ENCODE measurements at places on chromosomes 4 and X.

DNA sequence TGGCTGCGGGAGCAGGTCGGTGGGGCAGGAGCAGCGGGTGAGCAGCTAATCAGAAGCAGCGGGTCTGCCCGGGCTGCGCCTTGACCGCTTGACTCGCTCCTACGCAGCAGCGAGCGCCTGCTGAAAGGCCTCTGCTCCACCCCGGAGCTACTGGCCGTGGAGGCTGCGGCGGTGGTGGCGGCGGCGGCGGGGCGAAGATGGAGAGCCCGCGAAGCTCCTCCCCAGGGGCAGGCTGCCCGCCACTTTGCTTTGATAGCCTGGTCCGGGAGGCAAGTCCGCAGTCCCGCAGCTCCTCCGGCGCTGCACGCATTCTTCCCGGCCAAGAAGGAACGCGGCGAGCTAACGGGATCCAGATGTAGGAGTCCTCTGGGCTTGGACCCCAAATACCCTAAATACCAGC is 36.7 kb downstream of the PJA1 start:
- no peak for DNase-seq

GRCh38 chrX:85930099-85930498 is 117.3 kb downstream of the CHM start:
- no peak for DNase-seq

DNA sequence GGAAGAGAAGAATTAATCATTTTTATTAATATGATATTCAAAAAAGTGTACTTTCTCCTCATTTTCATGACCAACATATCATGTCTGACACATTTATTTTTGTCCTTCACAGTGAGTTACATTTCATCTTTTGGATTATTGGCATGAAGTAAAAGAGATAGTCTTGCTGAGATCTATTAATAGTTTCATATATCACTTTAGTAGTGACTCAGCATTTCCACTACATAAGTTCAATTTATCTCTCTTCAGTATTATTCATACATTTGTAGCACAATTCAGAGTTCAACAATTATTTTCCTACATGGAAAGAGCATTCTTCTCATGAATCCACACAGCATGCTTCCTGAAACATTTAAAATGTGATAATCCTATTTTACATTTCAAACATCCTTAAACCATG is 1461.1 kb downstream of the TECRL start:
- no peak for DNase-seq

DNA sequence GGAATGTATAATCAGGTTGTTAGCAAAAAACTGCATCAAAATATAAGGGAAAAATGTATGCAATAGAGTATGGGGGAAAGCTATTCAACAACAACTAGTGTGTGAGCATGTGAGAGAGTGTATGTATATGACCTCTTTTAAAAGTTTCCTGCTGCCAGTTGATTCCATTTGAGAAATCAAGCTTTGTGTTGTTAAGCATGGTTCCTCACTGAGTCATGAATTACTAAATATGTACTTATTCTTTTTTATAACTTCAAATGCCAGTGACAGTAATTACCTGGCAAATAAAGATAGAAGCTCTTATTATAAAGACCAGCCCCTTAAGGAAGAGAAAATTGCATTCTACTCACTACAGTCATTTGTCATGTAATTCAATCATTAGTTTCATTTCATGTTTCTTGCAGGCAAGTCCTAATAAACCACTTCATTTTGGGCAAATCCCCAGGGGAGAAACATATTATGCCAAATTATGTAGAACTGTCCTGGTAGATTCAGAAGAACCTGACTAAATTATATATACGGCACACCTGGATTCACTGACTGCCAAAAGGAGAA is 19.2 kb downstream of the RASGEF1B start:
- no peak for DNase-seq

DNA sequence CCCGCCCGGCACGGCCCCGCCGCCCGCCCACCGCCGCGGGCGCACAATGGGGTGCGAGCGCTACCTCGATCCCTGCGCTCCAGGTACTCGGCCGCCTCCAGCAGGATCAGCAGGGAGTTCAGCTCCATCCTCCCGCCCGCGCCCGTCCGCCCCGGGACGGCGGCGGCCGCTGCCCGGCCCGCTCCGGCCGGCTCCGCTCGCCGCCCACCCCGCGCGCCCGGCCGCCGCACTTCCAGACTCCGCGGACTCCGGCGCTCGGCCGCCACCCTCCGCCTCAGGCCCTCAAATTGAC is at the start of gene MXD4:
MXD4 (minus strand) TSS at position 257 of the 292 bp plus-strand sequence; CDS start at position 128, 129 bp downstream.
- no peak for DNase-seq

DNA sequence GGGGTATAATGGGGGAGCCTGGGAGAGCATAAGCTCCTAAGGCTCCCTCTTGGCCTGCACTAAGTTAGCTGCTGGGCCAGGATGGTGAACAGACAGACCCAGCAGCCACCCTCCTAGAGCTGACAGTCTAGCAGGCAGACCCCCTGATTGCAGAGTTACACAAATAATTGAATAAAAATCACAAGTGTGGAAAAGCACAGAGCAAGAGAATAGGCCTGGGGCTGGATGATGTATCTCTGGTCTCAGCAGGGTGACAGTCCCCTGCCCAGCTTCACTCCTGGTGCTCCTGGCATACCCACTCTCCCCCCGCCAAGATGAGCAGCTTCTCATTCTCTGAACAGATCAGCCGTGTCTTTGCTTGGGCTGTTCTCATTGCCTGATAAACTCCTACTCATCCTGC is 86.1 kb upstream of the STX18 start:
- no peak for DNase-seq

- no peak for DNase-seq
Observed at GRCh38 chrX:129701624-129702069, 37.1 kb upstream of the XPNPEP2 start.

GRCh38 chr4:73392936-73393335 is 11.2 kb upstream of the ALB start:
- no peak for DNase-seq

DNA sequence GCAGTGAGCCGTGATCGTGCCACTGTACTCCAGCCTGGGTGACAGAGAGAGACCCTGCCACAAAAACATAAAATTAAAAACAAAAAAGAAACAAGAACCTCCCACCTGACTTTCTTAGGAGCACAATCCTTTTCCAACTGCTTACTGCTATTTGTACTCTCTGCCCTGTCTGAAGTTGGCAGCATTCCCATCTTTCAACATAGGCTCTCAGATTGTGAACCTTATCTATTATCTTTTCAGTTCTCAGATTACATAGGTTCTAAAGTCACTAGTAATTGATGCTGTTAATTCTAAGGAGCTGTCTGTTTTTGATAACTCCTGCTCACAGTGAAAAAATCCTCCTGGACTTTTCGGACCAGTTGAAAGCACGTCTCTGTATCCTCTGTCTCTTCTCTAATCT is 812.2 kb upstream of the CT83 start:
- DNase-seq: no peak

GRCh38 chr4:73868206-73869129 is 725 bp upstream of the CXCL1 start:
- no peak for DNase-seq

GRCh38 chr4:125323654-125324053 is 8.9 kb downstream of the FAT4 start:
- peak; percentile 36 for DNase-seq

GRCh38 chr4:73725985-73726384 is 14.4 kb upstream of the CXCL8 start:
- DNase-seq: no peak

DNA sequence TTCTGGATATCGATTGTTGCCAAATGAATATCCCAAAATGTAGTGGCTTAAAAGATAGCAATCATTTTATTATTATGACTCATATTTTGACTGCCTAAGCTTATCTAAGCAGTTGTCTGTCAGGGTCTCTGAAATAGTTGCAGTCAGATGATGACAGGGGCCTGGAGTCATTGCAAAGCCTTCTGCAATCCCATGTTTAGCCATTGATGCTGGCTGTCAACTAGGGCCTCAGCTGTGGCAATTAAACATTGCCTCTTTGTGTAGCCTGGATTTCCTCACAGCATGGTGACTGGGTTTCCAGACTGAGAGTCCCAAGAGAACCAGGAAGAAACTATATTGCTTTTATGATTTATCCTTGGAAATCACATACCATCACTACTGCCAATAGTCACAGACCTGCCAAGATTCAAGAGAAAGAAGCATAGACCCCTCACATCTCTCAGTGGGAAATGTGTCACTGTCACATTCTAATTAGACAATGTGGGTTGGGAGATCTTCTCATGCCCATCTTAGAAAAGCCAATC is 227.3 kb upstream of the NOCT start:
- DNase-seq: no peak

DNA sequence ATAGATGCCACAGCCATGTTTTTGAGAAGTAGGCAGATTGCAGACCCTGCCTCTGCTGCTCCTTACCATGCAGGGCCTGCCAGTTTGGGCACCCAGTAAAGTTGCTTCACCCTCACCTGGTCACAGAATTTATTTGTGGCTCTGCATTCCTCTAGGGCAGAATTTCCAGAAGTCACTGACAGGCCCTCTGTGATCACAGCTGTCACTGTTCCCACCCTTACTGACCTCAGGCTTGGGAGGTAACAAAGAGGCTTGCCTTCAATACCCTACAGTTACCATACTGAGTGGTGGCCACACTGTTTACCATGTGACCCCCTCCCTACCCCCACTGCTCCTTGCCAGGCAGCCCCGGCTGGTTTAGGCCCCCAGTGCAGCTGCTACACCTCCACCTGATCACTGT is 375.1 kb downstream of the SH3BGRL start:
- no peak for DNase-seq

DNA sequence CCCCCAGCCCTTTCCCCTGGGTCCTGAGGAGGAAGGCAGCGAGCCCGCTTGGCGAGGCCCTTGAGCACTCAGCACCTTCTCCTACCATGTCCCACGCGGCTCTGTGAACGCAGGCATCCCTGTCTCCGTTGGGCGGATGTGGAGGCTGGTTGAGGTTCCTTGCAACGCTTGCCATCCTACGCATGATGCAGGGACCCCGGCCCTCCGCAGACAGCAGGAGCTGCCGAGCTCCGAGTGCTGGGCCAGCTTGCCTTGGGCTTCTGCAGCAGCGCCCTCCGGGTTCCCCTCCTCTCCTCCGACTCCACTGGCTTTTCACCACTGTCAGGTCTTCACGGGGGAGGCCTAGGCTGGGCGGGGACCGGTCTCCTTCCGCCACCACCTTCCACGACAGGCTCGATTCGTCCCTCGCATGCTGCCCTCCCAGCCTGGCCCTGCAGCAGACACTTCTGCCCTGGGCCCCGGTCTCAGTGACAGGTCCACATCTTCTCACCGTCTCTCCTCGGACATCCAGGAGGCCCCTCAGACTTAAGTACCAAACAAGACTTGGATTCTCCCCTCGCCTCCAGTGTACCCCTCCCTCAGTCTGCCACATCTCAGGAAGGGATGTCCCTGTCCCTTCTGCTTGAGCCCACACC is 67.6 kb upstream of the HGFAC start:
- DNase-seq: no peak

GRCh38 chr4:29708473-29708872 is 1011.7 kb upstream of the PCDH7 start:
- no peak for DNase-seq

GRCh38 chr4:111198446-111198845 is 575.6 kb upstream of the PITX2 start:
- no peak for DNase-seq

DNA sequence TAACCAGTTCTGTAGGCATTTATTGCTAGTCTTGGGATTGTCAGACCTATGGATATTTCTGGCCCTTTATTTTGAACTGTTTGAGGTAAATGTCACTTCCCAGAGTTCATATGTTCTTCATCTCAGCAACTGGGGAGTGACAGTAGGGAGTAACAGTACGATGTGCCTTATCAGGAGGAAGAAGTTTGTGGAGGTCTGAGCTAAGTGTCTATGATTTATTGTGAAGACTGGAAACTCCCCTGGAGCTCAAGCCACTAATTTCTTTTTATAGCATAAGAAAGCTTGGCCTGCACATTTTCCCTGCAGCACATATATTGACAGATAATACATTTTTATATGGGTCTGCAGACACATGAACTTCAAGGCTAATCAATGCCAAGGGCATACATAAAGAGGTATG is 383.8 kb downstream of the GRXCR1 start:
- no peak for DNase-seq

DNA sequence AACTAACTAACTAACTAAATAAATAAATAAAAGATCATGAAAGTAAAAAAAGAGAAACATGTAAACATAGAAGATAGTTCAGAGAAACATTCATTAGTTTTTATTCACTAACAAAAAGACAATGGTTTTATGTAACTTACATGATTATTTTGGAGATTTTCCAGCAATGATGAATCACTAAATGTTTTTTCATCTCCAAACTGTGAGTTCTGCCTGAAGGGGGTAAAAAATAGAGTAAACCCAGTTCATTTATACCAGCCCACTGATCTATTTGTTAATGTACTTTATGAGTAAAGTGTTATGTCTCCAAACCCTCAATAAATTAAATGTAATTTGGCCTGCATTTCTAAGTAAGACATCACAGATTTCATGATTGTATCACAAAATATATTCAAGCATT is 101.1 kb downstream of the ATP8A1 start:
- DNase-seq: no peak

DNA sequence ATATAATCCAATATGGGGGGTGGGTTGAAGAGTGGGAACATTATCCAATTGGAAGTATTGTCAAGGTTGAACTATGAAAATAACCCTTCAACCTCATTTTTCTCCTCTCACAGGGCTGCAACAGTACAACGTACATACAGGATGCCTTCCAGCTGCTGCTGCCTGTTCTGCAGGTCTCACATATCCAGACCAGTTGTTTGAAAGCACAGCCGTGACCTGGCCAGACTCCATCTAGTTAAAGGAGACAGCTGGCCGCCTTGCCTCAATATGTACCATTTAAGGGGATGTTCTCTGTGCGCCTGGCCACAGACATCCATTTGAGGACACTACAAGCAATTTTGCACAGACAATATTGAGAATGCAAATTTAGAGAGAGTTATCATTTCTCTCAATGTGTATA is 75.7 kb downstream of the FAM114A1 start:
- DNase-seq: no peak

DNA sequence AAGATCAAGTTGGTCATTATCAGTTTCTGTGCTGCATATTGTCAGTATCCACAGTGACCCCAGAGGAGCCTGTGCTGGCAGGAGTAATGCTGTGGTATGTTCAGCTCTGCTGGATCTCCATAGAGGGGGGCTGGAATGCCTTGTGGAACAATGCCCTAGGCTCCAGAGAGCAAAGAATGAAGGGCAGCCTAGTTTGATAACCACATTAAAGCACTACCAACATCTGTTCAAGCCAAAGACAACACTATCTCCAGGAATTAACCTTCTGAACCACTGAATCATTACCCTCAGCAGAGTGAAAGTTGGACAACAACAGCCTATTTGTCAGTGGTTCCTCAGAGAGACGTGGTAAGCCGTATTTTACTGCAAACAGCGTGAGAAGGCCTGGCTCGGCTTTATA is 192.3 kb upstream of the CXorf66 start:
- no peak for DNase-seq

DNA sequence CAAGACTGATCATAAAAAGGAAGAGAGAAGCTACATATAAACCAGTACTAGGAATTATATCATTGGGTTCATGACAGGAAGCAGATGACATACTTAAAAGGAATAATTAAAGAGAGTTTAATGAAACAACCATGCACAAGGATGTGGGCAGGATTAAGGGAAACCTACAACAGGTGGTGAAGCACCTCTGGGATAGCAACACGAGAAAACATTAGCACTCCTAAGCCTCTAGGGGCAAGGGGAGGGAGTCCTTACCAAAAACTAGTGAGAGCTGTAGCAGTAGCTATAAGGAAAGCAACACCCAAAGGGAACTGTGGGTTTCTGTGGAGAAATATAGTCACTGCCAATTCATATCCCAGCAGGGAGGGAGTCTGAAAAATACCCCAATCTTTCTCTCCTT is 7.2 kb upstream of the THOC2 start:
- no peak for DNase-seq
